ENCODE measurements at places on chromosomes 2 and 18.
A peak's percentile ranks its signal among the peaks of the same experiment; 100 is the strongest.

GRCh38 chr18:24176727-24177416 lies 38.0 kb downstream of the CABYR start:
- DNase-seq = no peak

DNA sequence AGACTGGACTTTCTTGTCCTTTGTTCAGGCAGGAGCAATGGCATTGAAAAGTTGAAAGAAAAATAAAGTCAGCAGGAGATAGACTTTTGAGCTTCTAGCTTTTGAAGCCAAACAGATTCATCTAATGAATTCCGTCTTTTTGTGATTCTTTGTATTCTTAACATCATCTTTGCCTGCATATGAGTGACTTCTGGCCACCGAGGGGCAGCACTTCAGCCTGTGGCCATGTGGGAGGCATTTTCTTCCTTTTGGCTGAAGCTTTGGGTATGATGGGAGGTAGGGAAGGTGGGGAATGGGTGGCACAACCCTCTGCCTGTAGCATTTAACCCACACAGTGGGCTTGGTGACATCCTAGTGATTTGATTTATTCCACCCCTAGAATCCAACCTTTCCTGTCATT lies 220.6 kb downstream of the SETBP1 start:
- DNase-seq = no peak

DNA sequence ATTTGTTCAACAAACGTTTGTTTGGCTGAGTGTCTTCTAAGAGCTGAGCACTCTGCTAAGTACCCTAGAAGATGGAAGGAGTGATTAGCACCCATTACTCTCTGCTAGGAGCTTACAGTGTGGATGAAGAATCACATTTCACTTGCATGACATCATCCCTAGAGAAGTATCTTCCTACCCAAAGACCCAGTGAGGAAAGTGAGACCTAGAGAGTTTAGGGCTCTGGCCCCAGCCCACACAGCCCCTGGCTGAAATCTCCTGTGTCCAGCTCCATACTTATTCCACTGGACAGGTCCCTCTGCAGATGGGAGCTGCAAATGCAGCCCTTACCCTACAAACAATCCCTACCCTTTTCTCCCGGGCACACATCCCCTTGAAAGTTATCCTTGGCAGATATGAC lies 26.8 kb upstream of the EPAS1 start:
- DNase-seq = no peak

GRCh38 chr2:67840460-67841068 lies 222.2 kb downstream of the C1D start:
- peak; percentile 35 for DNase-seq

- no peak for DNase-seq
These were observed 38.6 kb upstream of the POLE4 start for GRCh38 chr2:74919827-74920226.

GRCh38 chr18:35469725-35470124 lies 28.0 kb downstream of the INO80C start:
- DNase-seq = no peak

DNA sequence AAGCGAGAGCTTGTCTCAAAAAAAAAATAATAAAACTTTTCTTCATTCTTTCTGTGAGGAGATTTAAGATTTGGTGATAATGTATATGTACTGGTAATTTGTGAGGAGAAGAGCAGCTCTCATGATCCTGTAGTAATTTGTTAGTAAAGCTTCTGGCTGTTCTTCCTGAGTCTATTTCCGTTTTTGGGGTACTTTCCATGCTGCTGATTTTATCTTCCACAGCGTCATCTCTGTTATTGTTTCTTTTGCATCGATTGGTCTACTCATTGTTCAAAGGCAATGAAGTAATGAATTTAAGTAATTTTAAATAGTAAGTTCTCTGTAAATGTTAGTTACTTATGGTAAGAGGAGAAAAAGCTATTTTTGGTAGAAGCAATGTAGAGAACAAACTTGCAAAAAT lies 12.0 kb downstream of the NDUFAF7 start:
- no peak for DNase-seq

DNA sequence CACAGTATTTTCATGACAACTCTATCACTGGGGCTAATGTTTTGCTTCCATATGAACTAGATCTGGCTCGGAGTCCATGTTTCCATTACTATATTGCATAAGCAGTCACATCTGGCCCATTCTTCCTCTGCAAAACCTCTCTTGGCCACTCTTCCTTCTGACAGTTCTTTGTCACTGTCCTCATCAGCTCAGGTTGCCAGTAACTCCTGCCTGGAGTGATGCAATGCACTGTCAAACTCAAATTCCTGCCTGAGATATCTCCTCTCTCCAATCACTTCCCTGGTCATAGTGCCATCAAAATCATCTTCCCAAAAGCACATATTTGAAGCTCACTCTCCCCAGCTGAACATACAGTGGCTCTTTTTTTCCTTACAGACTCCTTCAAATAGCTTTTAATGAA lies 66.1 kb downstream of the COLEC12 start:
- DNase-seq = no peak

DNA sequence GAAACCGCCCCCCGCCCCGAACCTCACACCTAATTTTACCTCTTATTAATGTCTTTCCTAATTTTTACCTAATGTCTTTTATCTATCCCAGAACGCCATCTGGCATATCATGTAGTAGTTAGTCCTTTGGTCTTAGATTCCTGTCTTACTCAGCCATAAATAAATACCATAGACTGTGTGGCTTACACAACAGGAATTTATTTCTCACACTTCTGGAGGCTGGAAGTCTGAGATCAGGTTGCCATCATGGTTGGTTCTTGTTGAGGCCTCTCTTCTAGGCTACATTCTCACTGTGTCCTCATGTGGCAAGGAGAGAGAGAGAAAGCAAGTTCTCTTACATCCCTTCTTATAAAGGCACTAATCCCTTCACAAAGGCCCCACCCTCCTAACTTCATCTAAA lies 46.8 kb downstream of the RHBDD1 start:
- no peak for DNase-seq

GRCh38 chr2:100786985-100787384 lies 33.0 kb upstream of the NPAS2 start:
- no peak for DNase-seq

DNA sequence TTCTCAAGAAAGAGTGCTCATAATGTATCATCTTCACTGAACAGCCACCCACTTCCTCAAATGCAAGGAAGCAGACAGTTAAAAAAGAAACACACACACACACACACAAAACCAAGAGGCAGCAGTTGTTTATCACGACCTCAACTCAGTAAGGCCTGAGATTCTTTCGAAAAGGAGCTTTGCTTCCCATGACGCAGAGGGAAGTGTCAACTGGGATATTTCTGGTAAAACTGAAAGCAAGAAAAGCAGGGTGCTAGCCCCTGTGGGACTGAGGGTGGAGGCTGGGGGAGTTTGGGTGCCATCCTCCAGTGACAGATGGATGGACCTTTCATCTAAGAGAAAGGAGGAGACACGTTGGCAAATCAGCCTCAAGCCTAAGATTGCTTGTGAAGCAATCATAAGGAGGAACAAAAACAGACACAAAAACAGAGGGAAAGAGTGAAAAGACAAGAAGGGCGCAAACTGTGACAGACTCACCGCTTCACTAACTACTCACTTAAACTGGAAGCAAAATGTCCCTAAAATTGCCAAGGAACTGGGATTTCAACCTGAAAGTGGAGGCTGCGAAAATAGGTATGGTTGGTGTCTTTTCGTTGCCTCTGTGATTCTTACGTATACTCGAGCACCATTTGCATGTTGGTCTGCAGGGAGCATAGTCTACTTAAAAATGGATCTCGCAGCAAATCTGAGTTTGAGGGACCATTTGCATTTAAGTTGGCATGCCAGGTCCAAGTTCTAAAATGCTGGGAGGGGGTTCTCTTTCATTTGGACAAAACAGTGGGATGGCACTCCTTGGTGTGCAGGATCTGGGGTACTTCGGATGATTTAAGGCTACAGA lies at the start of gene ARHGAP25:
TSS of gene ARHGAP25 (plus strand) at position 124 of the 838 bp plus-strand sequence. CDS start at position 513, 389 bp downstream.
- no peak for DNase-seq

DNA sequence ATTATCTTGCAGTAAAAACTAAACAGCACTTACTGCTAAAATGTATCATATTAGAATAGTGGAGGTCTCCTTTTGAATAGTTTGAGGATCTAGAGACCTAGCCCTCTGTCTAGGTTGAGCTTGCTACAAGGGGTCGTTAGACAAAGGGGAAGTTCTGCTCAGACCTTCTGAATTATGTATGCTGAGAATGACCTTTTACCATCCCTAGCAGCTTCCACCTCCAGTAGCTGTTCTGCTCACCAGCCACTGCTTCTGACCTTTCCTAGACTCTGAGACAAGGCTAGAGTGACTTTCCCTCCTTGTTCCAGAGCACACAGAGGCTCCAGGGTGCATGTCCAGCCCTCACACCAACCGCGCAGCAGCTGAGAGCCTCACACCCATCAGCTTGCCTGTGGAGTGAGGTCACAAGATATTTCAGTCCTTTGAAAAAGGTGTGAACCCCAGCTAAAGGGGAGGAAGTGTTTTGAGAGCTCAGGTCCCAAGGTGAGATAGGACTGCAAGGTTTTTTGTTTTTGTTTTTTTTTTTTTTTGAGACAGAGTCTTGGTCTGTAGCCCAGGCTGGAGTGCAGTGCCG lies 289.3 kb upstream of the TNP1 start:
- no peak for DNase-seq

DNA sequence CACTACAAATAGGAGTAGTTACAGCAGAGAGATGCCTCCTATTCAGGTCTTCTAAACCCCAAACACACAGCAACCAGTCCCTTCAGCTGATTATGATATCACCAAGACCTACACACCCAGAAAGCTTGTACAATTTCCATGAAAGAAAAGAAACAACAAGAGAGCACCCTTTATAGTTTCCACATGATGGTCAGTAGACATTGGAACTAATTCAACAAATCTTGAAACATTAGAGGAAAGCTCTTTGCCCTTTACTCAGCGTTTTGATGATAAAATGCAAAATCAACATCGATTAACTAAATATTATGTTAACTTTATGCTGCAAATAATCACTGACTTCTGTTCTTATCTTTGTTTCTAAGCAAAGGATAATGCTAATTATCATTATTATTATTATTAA lies 393.6 kb upstream of the ID2 start:
- no peak for DNase-seq

- no peak for DNase-seq
These were observed 1.1 kb downstream of the HPCAL1 start for GRCh38 chr2:10303694-10304378.

- DNase-seq = no peak
These were observed 142.7 kb upstream of the CREB1 start for GRCh38 chr2:207387001-207387571.

DNA sequence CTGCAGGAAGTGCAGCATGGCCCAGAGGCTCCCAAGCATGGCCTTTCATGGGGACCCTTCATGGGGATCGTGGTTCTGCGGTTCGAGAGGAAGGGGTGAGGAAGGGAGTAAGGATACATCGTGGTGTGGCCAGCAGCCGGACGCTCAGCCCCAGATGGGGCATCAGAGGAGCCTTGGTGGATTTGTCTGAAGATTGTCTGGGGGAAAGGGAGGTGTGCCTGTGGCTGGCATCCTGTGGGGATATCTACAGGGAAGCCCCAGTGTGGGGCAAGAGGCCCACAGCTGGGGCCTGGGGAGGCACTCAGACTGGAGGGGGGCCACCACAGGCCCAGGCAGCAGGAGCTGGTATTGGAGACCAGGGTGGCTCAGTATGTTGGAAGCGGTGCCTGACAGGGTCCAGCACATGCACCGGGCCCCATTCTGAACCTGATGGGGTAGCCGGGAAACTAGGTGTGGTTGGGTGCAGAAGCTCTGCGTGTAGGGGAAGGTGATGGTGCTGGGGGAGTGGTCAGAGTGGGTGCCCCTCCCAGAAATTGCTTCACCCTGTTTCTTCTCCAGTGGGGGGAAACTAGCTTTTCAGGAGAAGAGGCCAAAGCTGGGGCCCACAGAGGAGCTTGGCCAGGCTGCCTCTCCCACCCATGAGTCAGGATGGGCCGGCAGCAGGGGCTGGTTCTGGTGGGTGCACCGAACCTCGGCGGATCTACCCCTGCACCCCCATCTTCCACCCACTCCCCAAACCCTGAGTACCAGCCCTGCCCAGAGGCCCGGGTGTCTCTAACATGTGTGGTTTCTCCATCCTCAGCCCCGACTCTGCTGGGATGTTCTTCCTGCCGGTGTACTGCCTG lies 274.4 kb upstream of the HDAC4 start:
- no peak for DNase-seq

DNA sequence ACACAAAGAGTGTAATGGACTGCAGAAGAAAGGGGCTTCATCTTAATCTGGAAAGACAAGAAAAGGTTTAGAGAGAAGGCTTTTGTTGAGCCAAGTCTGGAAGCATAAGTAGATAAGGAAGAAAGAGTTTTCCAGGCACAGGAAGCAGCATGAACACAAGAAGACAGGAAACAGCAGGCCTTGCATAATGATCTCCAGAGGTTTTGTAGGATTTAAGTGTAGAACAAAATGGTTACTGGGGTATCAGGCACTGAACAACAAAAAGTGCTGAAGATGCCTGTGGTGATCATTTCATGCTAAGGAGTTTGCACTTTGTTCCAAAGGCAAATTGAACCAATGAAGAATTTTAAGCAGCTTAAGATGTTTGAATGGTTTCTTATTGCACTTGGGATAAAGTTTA lies 281.6 kb upstream of the TANK start:
- DNase-seq = no peak

GRCh38 chr2:182968493-182968892 lies 69.8 kb downstream of the NCKAP1 start:
- no peak for DNase-seq

DNA sequence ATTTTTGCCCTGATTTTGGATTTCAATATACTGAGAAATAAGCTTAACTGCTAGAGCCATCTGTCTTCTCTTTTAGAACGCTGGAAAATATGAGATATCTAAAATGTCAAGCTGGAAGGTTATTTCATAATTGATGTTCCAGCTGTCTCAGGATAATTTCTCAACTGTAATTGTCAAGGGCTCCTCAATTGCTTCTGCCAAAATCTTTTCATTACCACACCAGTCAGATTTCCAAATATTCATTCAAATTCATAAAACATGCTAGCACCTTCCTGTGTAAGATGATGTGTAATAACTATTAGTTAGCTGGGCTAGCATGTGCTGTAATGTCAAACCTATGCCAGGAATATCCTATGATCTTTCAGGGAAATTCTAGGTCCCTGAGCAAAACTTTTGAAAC lies 88.1 kb downstream of the TNFRSF11A start:
- no peak for DNase-seq

GRCh38 chr2:106163948-106164545 lies 30.1 kb downstream of the UXS1 start:
- DNase-seq = no peak

DNA sequence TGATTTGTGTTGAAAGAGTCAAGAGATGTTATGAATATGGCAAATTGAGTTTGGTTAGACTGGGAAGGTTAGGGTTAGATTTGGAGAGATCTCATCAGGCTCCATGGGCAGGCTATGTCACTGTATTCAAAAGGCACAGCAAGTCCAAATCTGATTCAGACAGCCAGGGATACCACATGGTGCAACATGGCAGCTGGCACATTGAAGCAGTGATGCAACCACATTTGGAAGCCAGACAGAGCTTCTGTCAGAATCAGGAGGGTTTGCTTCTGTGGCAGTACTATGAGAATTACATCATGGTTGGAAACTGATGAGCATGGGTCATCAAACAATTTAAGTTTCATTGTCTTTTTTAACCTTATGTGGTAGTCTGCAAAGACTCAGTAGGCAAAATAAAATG lies 772.2 kb downstream of the SUCLG1 start:
- no peak for DNase-seq

GRCh38 chr18:36388310-36388709 lies 90.8 kb downstream of the FHOD3 start:
- no peak for DNase-seq

- no peak for DNase-seq
These were observed 109.5 kb upstream of the SLC1A4 start for GRCh38 chr2:64879745-64880144.

- DNase-seq = no peak
These were observed 151.4 kb upstream of the SIX3 start for GRCh38 chr2:44789971-44790721.

- no peak for DNase-seq
These were observed 555.5 kb downstream of the ARHGAP15 start for GRCh38 chr2:143684551-143685320.
